T1000 (cell line): ENCODE measurements at places on chromosomes 6 and 20.

DNA sequence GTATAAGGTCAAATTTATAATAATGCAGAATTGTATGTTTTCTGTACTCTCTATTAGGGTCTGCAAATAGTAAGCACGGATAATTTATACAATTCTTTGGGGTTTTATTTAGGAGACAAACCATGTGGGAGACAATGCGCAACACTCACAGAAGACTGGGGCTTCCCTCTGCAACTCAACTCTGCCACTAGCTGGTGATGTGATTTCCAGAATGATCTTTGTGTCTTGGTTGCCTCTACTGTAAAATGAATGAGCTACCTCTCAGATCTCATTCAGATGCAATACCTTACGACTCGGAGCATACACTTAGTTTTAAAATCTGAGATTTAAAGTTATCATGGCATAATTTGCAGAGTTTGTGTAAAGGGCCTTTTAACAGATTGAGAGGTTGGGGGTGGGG, 6.4 kb downstream of the MAN1A1 start:
- no peak for DNase-seq

GRCh38 chr6:111993342-111993741, 60.6 kb upstream of the CCN6 start:
- no peak for DNase-seq

GRCh38 chr20:56943946-56944945, 315.1 kb downstream of the TFAP2C start:
- no peak for DNase-seq

DNA sequence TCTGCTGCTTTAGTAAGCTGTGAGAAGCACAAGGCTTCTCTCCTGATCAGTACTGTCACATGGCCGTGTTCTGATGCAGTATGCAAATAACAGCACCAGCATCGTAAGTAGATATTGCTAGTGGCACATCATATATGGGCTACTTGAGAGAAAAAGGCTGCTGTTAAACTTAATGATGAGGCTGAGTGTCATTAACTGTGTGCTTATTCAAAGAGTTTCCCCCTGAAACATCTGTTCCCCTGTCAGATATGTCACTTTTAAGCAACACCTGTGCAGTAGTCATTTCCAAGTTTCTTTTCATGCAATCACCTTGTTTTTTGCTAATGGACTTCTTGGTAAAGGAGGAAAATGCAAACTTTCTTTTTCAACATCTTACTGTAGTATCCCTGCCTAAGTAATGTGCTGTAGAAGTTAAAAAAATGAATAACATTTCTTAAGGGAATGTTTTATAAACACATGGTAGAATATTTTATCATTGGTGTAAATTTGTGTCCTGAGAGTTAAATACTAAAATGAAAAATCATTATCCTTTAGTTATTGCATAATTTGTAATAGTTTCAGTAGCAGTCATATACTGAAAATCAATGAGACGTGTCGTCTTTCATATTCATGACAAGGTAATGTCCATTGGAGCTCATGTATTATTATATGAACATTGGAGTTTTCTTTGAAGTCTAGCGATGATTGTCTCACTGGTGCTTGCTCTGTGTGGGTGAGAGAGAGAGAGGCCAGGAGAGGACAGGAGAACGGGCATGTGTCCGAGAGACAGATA, 366.3 kb downstream of the CDKAL1 start:
- DNase-seq: no peak

GRCh38 chr20:19915111-19915798, 101.9 kb upstream of the NAA20 start:
- DNase-seq: no peak

DNA sequence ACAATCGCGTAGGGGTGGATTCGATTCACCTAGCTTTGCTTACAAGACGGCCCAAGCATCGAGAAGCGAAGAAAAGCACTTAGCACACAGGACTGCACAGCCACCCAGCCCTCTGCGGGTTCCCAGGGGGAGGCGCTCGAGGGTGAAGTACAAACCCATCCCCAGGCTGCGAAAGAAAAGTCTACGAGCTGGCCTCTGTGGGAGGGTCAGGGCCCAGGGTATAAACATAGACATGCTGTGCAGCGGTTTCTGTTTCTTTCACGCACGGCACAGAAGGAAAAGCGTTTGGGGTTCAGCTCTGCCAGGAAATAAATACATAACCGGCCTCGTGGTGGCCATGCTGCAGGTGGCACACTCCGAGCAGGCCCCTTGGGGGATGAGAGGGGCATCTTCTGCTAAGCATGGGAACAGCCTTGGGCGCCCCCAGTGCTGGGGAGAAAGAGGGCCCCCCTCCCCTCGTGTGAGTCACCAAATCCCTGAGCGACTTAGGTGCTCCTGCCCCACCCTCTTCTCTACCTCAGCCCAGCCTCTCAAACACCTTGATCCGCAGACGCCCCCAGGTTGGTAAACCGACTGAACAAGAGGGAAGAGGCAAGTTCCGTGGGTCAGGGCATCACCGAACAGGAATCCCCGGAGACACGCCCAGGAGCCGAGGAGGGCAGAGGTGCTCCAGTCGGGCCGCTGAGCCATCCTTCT, 91.6 kb upstream of the RIPOR2 start:
- DNase-seq: no peak

GRCh38 chr6:111721753-111722154, 116.1 kb upstream of the TRAF3IP2 start:
- DNase-seq: no peak

GRCh38 chr6:73104921-73105320, 120.4 kb downstream of the KHDC1L start:
- no peak for DNase-seq

DNA sequence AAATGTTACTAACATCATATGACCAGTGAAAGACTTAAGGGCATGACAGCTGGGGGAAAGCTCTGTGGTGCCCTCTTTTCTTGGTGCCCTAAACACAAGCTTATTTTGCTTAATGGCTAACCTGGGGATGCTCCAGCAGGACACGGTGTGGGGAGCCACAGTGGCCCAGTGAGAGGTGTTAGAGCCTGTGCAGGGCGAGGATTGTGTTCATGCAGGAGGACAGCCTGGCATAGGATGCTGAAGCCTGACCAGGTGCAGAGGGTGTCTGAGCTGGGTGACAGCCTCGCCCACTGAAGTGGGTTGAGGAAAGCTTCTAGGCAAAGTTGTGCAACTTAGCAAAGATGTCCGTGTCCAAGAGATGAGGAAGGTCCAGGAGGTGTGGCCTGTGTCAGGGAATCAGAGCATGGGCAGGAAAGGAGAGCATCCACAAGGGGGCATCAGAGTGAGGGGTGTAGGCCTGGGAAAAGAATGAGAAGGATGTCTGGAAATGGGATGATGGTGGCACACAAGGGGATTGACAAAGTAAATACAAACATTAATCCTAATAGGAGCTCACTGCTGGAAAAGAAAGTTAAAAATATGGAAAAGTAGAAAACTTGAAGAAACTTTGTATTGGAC, 33.9 kb downstream of the SLC17A4 start:
- DNase-seq: no peak

DNA sequence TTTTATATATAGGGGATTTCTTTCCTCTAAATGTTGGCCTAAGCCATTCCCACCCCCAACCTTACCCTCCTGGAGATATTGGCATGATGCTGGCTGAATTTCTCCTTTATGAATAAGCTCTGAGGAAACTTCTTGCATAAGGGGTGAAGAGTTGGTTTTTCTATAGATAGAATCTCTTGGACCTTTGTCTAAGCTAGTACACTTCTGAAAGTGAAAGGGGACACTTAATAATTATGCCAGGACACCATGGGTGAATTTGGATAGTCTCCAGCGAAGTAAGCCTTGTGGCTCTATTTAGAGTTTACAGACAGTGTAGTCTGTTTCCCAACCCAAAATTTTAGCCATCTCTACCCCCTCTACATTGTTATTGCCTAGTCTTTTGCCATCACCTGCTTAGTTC, 27.1 kb upstream of the FABP7 start:
- no peak for DNase-seq

GRCh38 chr6:37406726-37407341, 26.2 kb upstream of the CMTR1 start:
- no peak for DNase-seq

GRCh38 chr6:112203577-112204349, 50.6 kb downstream of the LAMA4 start:
- DNase-seq: no peak

DNA sequence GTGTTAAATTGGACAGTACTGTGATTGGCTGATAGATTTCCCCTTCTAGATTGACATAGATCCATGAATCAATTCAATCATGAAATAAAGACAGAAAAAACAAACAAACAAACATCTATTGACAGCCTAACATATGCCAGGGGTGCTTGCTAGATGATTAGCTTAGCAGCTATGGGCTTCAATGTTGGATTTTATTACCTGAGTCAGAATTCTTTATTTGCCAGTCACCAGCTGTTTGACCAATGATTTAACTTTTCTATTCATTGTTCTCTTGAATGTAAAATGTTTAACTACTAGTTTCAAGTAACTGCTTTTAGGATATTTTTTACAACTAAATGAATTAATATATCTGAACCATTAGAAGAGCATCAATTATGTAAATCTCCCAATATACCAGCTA, 901.3 kb upstream of the CITED2 start:
- no peak for DNase-seq

GRCh38 chr6:2168480-2168879, 76.9 kb downstream of the GMDS start:
- no peak for DNase-seq

- DNase-seq: no peak
Observed at GRCh38 chr20:4138056-4138455, 122.7 kb upstream of the RNF24 start.

- DNase-seq: no peak
Observed at GRCh38 chr20:46308258-46309157, at the start of gene CDH22. CDH22 (minus strand) TSS chr20:46308498; CDS start chr20:46251294, 57,204 bp downstream.

- DNase-seq: no peak
Observed at GRCh38 chr6:150313781-150314180, 55.0 kb upstream of the IYD start.

DNA sequence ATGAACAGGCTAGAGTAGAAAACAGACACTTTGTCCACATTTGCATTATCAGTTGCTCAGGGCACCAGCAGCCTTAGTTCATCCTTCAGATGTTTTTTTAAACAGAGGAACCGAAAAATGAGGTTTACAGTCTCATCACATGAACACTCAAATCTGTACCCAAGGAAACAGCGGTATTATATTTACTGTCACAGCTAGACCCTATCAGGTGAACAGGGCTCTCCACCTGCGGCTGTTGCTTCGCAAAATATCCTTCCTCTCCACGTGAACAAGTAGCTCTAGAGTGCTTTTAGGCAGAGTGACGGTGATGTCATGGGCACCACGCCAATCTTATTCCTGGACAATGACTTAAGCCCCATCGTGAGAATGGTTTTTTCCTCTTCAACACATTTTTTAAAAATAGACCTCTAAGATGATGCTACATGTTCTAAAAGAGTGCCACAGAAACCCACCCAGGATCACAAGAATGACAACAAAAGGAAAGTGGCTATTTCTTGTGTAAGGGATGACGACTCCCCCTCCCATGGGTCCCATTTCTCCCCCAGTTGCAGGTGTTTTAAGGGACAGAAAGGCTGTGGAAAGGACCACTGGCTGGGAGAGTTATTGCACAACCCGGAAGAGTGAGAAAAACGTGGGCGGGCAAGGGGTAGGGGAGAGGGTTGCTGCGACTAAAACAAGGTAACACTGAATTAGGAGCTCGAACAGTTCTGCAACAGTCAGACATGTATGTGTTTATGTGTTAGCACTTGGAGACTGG, 77.7 kb downstream of the EFHC1 start:
- no peak for DNase-seq

DNA sequence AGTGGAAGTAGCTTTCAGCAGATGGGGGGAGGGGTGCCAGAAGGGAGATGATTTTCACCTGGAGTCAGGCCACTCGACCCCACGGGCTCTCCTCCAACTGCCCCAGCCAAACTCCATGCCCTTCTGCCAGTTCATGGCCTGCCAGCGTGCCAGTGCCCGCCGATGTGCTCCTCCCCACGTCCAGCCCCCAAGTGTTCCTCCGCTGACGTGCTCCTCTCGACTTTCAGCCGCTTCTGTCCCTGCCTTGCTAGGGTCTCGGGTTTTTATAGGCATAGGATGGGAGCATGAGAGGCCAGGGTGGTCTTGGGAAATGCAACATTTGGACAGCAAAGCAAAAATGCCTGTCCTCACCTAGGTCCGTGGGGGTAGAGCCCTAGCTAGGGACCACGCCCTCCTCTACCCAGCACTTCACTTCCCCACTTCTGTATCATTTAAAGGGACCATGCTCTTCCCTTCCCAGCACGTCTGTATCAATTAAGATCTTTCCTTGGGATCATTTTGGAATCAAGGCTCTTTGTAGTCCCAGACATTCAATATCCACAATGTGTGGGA, 54.4 kb downstream of the PRND start:
- DNase-seq: no peak

DNA sequence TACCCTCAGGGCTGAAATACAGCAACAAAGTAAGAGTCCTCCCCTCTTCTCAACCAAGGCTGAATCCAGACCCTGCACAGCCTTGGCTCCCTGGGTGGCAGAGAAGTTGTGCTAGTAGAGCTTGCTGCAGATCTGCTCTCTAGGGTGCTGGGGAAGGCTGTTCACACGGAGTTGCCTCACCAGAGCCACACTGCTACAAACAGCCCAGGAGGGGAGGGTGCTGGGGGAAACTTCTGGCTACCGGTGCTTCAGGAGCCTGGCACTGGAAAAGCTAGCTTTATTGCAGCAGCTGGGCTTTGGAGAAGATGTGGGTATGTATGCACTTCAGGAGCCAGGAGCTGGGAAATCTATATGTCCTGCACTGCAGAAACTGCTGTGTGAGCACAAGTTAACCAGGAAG, 37.6 kb upstream of the SUPT3H start:
- no peak for DNase-seq

- no peak for DNase-seq
Observed at GRCh38 chr6:33875696-33876095, 71.9 kb upstream of the MLN start.

DNA sequence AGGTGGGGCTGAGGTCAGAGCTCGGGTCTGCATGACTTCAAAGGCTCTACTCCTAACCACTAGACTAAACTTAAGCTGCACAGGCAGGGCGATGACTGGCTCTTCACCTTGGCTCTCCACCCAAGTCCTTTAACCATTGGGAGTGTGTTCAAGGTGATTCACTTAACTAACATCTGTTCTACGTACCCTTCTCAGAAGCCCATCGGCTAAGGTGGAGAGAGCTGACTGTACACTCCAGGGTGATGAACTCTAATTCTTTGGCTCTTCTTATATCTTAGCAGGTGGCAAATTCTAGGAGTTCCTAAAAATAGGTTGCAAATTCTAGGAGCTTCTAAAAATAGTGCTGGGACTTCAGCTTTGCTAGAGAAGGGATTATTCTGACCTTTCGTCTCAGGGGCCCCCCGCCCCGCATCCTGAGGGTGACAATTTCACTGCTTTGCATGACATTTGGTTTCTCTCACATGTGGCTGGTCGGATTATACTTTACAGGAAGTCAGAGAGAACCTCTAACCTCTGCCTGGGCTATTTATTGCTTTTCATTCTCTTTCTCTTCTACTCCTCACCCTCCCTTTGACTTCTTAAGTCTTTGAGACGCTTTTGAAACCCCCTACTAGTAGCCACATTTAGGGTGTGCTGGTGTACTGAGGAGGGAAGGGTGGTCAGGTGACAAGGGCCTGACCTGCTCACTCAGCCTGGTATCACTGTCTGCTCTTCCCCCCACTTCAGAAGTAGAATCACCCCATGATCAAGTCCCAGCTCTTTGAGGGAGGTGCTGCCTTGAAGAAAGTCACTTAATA, 55.5 kb downstream of the PRDM1 start:
- DNase-seq: no peak
